ENCODE measurements at places on chromosomes 2 and 18.

DNA sequence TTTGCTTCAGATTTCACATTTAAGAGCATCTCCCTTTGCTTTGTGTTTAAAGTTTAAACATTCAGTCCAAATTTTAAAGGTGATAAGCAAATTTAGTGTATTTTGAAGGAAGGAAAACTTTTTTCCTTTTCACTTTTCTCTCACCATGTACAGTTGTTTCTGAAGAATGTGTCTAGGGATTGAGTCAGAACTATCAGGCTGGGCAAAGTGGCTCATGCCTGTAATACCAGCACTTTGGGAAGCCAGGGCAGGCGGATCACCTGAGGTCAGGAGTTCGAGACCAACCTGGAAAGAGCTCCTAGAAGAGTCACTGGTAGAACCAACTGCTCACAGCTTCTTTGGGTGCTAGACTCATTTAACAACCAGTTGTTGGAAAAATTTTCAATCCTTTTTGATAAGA lies 327.0 kb upstream of the THUMPD2 start:
- DNase-seq = no peak

- no peak for DNase-seq
Observed at GRCh38 chr2:195322324-195322723, 334.7 kb upstream of the SLC39A10 start.

- no peak for DNase-seq
Observed at GRCh38 chr2:234027641-234028040, 22.9 kb upstream of the SPP2 start.

DNA sequence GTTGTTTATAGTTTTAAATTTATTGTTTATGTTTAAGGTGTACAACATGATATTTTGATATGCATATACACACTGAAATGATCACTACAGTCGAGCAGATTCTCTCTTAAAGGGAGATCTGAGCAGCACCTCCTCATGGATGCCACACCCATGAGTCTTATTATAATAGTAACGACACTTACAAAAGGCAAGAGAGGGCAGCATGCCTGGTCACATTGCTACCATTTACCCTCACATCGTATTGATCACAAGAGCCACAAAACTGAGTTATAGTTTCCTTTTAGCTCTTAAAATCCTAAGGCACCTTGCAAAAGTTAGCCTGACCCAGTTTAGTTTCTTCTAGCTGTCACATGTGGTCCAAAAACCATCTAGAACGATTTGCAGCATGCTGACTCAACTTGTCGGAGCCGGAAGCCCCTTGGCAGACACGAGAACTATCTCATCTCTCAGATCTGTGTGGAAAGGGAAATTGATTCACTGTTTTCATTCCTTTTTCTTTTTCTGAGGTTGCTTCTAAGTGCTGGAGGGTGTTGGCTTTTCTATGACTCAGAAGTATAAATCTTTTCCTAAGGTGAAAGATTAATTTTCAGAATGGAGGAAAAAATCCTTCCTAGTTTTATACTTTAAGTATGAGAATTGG lies 85.3 kb downstream of the CDC42EP3 start:
- DNase-seq = peak; percentile 79

- no peak for DNase-seq
Observed at GRCh38 chr18:10950876-10951630, 198.3 kb downstream of the PIEZO2 start.

DNA sequence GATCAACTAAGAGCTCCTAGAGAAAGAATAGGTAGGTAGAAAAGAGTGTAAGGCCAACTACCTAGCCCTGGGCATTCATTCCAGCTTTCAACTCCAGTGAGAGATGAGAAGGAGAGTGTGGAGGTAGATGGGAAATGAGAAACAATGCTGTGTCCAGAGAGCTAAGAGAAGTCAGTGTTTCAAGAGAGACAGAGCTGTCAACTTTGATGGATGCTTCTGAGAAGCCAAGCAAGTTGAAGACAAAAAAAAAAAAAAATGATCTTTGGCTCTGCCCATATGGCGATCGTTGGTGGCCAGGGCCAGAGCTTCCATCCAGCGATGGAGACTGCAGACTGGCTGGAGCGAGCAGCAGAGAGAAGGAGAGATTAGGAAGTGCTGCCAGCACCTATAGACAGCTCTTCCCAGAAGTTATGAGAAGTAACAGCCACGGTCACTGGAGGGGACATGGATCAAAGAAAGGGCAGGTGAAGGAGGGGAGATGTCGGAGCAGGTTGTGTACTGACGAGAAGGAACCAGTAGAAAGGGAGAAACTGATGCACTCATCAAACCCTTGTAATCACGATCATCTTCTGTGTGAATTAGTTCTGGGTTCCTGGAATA lies 112.4 kb upstream of the PPP1CB start:
- no peak for DNase-seq

DNA sequence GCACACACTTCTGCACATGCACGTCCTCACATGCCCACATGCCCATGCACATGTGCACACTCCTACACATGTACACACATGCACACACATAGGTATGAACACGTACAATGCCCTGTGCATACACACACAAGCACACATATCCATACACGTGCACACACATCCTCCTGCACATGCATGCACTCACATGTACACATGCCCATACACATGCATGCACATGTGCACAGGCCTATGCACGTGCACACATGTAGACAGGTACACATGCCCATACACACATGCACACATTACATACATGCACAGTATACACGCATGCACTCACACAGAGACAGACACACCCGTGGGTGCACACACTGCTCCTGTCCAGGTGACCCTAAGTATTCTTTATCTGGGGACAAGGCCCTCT lies 34.3 kb downstream of the GPC1 start:
- no peak for DNase-seq

DNA sequence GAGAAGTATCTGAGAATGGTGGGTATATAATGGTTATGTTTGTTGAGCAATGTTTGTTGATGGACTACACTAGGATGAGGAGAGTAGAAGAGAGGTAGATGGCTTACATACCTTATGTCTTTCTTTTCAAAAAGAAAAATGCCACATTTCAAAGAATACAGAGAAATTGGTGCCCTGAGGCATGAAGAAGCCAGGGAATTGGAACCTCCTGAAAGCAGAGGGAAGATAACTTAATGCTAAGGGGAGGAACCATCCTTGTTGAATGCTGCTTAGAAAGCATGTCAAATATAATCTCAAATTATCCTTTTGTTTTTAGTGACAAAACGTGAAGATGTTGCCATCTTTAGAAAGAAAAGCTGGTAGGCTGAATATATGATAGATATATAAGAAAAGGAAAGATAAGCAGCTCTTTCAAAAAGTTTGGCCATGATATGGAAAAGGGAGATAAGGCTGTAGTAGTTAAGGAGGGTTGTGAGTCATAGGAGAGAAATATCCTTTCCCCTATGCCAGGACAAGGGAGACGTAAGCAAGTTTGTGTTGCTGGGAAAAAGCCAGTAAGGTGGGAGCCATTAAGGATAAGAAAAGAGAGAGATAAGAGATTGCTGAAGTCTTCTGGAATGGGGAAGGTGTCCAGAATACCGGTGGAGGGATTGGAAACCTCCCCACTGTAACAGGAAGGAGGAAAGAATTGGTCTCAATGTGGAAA lies 66.3 kb downstream of the SCN2A start:
- DNase-seq = no peak

GRCh38 chr2:120765678-120766469 lies 30.2 kb downstream of the GLI2 start:
- no peak for DNase-seq

DNA sequence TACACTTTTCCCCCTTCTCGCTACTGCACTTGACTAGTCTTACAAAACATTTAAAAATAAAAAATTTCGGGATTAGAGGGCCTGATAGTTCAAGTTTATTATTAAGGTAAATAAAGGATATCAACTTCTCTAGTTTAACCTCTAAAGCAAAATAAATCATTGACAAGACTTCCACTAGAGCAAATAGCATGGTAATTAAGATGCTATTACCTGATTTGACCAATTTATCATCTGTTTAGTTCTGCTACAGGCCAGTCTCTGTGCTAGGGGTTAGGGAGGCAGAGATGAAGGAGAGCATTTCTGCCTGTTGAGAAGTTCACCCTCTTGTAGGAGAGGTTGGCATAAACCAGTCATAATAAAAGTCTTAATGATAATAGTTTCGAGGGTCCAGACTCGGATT lies 34.0 kb downstream of the RHOB start:
- DNase-seq = no peak

DNA sequence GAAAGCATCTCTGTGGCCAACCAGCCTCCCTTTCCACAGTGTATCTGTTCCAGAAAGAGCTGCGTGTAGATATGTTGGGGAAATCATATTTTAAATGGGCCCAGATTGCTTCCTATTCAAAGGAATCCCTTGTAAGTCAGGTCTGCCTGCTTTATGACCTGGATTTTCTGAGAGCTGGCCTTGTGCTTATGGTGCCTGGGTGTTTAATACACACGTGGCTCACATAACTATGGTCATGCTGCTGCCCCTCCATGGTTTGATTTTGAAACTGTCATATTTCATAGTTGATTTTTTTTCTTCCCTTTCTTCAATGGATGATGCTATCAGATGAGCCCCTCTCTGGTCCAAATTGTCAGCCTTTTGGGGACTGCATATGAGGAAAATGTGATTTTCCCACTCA lies 111.5 kb upstream of the CNGA3 start:
- no peak for DNase-seq

- DNase-seq = no peak
Observed at GRCh38 chr2:1450915-1451314, 37.7 kb downstream of the TPO start.

DNA sequence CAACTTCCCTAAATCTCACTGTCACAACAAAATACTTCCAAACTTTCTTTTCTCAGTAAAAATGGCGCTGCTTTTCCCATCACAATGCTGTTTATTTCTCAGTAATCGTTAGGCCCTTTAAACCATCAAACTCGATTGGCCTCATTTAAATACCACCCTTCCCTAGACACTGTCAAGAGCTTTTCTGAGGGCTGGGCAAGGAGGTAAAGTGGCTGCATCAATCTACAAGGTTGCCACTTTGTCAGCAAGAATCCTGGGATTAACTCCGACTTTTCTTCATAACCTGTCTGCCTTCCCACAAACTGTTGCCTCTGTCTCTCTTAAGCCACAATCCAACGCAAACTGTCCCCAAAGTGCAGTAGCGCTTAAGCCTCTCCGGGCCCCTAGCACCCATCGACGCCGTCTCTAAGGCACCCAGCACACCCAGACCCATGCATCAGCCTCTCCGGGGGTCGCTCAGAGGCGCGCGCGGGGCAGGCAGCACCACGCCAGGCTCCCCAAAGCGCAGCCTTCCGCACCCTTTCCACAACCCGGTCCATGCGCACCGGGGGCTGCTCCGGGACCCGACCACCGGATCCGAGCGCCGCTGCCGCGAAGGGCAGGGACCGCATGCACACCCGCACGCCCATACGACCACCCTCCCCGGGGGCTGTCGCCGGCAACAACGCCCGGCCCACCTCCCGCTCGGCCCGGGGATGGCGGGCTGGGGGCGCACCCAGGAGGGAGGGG lies 683 bp downstream of the MBOAT2 start:
- DNase-seq = peak; percentile 12

- no peak for DNase-seq
Observed at GRCh38 chr2:100460904-100461530, 9.3 kb upstream of the NMS start.

DNA sequence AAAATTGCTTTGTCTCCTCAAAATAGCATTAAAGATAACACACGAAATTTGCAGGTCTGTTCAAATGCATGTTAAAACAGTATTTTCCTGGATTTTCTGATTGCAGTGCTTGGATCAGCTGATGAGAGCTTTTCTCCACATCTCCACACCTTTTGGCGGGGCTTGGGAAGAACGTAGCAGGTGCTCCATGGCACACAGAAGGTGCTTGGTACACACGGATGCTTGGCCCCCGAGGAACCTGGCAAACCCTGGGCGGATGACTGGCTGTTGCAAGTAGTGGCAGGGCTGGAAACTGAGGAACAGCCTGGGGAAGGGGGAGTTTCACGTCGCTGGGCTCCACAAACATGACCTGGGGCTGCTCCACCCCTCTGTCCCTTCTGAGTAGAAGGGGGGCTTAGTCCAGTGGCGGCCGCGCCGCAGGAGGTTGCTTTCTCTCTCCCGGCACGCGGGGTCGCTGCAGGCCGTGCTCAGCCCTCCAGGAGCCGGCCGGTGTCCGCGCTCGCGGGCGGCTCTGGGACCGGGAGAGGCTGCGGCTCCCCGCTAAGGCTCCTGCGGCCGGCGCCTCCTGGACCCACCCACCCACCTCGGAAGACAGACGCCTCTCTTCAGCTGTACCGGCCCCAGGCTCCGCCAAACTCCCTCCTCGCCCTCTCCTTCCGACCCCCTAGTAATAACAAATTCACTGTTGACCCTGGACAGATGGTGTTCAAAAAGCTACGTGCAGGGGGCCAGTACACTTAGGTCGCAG lies 69.3 kb downstream of the MARCO start:
- DNase-seq = peak; percentile 20

GRCh38 chr2:144224472-144224871 lies 295.4 kb downstream of the ZEB2 start:
- DNase-seq = no peak

- no peak for DNase-seq
Observed at GRCh38 chr2:100929147-100929546, 72.9 kb upstream of the RPL31 start.

- peak; percentile 14 for DNase-seq
Observed at GRCh38 chr18:4068552-4069158, 386.5 kb downstream of the DLGAP1 start.

- no peak for DNase-seq
Observed at GRCh38 chr2:67716895-67717396, 319.8 kb downstream of the ETAA1 start.

DNA sequence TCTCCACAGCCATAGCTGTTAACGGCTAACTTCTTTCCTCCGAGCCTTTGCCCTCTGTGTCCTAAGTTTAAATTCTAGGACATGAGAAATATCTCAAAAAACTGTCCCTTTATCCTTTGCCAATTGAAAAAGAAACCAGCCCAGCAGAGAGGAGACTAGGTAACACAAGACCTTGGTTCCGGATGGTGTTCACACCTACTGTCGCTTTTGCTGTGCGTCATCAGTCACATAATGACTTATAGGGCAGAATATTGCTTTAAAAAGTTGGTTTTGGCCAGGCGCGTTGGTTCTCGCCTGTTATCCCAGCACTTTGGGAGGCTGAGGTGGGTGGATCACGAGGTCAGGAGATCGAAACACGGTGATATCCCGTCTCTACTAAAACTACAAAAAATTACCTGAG lies 66.2 kb downstream of the SP3 start:
- DNase-seq = no peak

DNA sequence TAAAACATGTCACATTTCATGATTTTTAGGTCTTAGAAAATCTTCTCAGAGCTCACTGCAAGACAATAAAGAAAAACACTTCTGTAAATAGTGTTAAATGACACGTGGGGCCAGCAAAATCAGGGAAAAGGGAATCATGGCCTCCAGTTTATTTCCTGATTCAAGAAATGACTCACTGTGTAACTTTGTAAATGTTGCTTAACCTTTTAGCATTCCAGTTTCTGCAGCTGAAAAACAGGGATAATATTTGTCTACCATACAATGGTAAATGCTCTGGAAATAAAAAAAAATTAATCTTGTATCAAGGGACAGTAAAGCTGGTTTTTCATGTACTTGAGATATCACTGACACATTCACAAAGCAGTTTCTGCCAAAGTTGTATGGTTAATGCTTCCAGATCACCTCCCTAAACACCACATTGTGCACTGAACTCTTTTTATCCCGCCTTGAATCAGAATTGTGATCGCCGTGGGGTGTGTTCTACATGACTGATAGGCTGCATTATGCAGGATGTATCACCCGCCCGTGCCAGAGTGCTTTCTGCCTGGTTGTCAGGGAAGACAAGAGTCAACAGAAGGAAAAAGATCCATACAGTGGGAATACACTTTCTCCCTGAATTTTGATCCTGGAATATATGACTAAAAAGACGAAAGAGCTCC lies 238.8 kb downstream of the IKZF2 start:
- no peak for DNase-seq

Data from stimulated activated naive CD8-positive, alpha-beta T cell treated with anti-CD3 and anti-CD28 coated beads, Interleukin-15, amount 100 ng/mL, for 72 hours (primary cell).